AG09319 (cell line): ENCODE measurements at places on chromosomes 7 and 10.

- no peak for DNase-seq
Observed at GRCh38 chr7:21706131-21706530, 163.3 kb downstream of the DNAH11 start.

DNA sequence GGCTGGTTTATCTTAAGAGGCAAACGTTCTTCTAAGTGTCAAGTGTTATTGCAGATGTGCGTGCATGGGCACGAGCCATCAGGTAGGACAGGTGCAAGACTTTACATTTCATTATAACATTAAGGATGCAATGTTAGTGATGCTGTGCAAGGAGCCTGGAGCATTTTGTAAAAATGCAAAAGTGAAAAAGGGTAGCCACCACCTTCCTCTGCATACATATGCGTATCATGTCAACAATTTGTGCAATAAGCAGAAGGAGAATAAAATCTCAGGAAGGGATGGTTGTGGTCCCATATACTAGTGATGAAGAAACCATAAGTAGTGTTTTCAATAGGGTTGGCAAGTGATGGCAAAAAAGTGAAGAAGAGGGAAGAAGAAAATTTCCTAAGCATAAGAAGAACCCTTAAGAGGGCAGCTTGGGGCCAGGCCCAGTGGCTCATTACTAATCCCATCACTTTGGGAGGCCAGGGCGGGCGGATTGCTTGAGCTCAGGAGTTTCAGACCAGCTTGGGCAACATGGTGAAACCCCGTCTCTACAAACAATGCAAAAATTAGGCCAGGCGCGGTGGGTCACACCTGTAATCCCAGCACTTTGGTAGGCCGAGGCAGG is 7.5 kb downstream of the PIK3AP1 start:
- DNase-seq, result no peak

DNA sequence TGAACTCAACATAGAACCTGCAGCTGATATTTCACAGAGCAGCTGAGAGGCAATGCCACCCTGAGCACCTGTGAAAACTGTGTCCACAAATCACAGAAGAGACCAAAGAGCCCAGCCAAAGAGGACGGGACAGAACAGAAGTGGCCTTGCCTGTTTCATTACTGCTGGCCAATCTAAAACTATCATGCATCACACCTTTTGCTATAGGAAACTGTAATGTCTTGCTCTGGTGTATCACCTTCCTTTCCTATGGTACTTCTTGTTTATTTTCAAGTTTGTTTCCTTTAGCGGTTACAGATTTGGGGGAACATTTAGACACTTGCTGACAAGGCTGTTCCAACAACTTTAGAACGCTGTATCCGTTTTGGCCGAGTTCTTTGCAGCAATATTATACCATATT is 80.3 kb downstream of the PIP4K2A start:
- no peak for DNase-seq

- no peak for DNase-seq
Observed at GRCh38 chr7:1386623-1387220, 72.5 kb downstream of the MICALL2 start.

DNA sequence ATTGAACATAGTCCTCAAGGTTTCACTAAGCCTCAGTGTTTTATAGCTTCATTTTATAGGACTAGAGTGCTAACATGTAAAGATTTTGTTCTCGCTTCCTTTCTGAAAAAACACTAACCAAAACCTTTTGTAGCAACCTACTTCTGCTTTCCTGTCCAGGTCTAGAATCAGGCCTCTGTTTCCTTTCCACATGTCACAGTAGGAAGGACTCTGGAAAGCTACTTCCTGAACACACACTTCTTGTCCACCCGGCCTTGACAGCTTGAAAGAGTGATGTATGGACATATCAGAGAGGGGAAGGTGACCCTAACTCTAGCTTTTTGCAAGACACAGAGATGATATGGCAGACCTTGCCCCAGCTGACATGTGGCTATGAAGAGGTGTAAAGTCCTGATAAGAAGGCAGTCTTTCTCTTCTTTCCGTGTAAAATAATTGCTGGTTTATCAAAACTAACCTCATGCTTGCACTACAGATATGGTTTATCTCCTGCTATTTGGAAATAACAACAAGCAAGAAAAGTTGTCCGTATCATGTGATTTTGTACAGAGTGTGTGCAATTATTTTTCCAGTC is 175.4 kb downstream of the SKAP2 start:
- DNase-seq, result no peak

DNA sequence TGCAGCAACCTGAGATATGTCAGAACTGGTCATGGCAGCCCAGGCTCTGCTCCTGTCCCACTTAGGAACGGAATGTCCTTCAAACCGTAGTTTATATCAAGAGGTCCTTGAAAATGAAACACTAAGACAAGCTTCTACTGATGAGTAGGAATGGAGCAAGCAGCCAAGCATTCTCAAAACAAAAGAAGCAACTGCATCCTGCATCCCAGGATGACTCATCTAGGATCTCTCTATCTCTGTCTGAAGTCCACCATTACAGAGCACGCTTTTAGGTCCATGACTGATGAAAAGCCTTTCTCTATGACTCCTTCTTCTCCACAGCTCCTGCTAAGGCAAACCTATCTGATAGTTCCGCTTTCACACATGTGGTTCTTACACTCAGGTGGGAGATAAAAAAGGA is 16.3 kb downstream of the MBL2 start:
- DNase-seq, result no peak

- peak; percentile 75 for DNase-seq
Observed at GRCh38 chr7:43639858-43640491, 57.1 kb downstream of the STK17A start.

DNA sequence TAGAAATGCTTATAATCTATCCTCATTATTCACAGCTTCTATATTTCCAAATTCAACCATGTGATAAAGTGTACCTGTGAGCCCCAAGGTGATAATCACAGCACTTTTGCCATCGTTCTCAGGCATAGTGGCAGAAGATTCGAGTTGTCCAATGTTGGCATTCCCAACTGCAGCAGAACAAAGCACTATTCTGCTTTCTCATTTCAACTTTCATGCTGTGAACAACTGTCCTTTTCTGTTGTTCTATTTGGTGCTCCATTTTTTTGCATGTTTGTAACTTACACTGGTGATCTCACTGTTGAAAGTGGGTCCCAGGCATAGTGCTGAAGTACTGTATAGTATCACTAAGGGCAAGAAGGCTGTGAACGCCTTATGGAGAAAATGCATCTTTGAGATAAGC is 438.2 kb downstream of the PAXIP1 start:
- DNase-seq, result no peak

DNA sequence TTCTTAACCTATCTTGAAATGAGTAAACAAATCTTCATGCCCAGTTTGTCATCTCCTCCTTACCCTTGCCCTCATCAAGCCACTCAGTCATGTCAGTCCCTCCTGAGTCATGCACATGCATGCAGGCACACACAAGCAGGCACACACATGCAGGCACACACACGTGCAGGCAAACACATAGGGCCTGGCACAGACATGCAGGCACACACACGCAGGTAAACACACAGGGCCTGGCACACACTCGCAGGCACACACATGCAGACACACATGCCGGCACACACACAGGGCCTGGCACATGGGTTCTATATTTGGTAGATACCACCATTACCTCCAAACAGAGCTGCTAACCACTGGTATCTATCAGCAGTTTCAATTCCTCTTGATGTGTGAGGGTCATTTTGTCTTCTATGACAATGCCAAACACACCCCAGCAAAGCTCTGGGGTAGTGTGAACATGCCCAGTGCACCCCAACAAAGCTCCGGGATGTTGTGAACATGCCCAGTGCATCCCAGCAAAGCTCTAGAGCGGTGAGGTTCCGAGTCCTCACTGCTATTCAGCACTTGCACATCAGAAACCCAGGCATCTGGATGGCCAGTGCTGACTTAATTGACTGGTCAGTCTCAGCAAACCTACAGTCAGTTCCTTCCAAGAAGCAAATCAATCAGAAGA is 563.8 kb downstream of the PTPRN2 start:
- no peak for DNase-seq

GRCh38 chr10:71187600-71187999 is 24.8 kb upstream of the UNC5B start:
- no peak for DNase-seq

DNA sequence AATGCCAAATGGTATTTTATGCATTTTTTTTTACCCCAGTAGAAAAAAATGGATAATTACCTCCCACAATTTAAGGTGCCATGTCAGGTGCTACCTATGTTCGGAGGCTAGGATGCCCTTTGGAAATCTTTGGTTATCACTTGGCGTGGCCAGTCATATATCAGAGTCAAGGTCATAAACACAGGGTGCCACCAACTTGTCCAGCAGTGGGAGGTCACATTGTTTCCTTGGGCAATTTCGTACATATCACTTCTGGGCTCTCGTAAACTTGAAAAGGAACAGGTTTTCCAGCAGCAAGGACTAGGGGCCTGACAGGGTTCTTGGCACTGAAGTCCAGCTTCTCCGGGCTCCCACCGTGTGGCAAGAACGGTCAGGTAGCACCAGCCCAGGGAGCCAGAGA is 48.0 kb upstream of the BHLHA15 start:
- DNase-seq, result no peak

GRCh38 chr7:11726794-11727155 is 105.2 kb downstream of the THSD7A start:
- peak; percentile 81 for DNase-seq

DNA sequence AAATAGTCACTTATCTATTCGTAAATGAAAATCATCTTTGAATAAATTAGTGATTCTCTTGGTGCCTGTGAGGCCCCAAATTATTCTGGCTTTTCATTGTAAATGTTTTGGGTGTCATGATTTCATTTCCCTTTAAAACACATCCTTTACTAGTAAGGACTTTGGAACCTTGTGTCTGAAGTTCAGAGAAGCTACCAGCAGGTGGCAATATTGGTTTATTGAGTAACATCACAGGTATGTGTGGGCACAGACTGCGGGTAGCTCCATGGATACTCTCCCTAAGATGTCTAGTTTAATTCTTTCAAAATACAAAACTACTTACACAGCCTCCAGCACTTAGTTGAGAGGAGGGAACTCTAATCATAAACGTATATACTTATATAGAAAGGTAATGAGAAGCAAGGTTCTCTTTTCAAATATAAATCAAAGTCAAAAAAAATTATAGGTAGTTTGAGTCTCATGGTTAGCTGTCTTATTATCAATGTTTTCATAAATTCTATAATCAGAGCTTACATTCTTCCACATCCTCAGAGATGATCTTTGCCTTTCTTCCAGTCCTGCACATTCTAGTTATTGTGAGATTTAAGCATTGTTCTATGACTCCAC is 449.6 kb downstream of the GRM8 start:
- no peak for DNase-seq

DNA sequence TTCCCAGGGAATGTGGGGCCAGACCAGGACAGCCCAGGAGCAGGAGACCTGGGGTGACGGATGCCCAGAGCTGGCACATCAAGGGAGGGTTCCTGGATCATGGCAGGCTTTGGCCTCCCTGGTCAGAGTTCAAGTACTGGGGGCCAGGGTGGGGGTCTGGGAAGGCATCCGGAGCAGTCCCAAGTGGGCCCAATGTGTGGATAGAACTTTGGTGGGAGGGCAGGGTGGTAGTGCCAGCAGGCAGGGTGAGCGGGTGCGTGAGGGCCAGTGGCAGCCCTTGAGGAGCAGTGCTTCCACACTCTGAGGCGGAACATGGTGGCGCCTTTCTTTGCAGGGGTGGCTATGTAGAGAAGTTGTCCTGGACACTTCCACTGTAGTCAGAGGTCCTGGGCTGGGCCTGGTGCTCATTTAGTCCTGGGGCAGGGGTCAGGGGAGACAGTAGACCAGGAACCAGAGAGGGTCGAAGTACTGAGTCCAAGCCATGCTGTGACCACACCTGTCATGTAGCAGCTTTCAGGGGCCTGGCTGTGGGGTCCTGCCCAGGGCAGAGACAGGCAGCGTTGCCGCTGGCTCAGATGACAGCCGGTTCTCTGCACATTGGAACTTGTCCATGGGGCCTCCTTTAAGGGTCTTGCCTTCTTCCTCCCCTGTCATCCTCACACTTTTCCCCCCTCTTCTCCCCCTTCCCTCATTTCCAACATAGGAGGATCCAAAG is 22.2 kb upstream of the CSGALNACT2 start:
- no peak for DNase-seq

DNA sequence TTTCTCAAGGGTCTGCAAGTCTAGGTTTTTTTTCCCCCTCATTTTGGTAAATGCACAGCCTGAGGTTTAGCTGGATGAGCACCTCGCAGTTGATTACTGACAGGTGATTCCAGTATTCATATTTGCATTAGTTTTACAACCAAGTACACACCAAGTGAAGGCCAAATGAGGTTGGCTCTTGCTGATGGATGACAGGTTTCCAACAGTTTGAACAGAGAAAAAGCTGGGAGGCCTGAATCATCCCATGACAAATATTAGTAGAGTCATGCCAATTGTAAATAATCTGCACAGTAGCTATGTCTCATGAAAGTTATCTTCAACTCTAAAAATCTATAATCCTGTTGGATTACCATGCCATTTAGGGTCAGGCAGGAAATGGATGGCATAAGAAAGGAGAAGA is 399.8 kb downstream of the HTR7 start:
- no peak for DNase-seq

DNA sequence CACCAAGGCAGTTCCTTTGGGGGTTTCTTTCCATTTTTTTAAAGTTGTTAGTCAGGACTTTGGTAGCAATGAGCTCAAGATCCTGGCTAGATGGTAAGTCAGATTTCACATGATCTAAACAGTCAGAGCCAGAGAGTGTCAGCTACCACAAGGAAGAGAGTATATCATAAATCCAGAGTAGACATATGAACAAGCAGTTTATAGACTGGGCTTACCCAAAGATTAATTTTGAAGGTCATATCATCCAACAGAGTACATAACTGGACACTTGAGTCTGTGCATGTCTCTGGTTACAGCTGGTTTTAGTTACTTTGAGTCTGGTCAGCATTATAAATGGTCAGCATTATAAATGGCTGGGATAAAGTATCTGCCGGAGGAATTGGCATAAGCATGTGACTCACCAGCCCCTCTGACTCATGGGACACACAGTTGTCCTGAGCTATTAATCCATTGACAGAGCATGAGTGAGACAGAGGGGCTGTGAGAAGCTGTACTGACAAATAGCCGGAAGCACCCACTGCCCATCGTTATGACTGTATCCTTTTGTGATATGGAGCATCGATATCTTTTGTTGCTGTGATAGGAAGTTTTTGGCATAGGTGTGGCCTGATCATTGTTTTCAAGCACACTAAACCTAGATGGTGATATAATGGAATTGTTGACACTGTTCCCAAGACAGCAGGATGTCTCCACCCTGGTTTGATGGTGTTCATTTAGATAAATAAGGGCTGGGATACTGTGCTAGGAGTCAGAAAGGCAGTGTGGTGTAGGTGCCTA is 19.3 kb downstream of the PPP1R3C start:
- peak; percentile 84 for DNase-seq

GRCh38 chr7:30225863-30226613 is 58.4 kb upstream of the ZNRF2 start:
- DNase-seq, result no peak
